ENCODE measurements at places on chromosomes 16 and 17.

- H3K27me3 ChIP-seq: no peaks in the 10 kb centered on the region
- no peak for DNase-seq
- H3K4me1 ChIP-seq: peaks cover 26% of the 10 kb centered on the region
- H3K27ac ChIP-seq: no peak overlapping the region
- no peak overlapping the region for H3K4me3 ChIP-seq
- no peaks in the 10 kb centered on the region for H3K36me3 ChIP-seq
Measured at GRCh38 chr17:73060721-73061120, 31.8 kb downstream of the SLC39A11 start.

GRCh38 chr16:77555126-77555525, 120.3 kb upstream of the ADAMTS18 start:
- H3K4me3 ChIP-seq: no peak overlapping the region
- no peak for DNase-seq
- H3K36me3 ChIP-seq: no peaks in the 10 kb centered on the region
- no peaks in the 10 kb centered on the region for H3K27me3 ChIP-seq

DNA sequence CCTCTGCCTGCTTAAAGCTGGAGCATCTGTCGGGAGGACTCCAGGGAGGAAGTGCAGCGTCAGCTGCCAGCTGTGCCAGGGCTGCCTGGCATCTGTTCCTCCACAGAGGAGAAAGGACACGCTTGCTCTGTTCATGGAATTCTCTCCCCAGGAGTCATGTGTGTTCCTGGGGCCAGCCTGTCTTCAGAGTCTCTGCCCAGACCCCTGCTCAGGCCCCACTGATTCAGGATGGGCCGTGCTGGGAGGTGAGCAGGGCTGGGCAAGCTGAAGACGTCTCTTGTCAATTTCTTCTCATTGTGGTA, 24.2 kb downstream of the CRISPLD2 start:
- H3K4me1 ChIP-seq: peaks cover 21% of the 10 kb centered on the region
- peaks cover 54% of the 10 kb centered on the region for H3K36me3 ChIP-seq
- DNase-seq: no peak

GRCh38 chr17:3626831-3627768, 8.9 kb downstream of the SHPK start:
- H3K27me3 ChIP-seq: no peaks in the 10 kb centered on the region
- no peak for DNase-seq
- H3K36me3 ChIP-seq: peaks cover 69% of the 10 kb centered on the region

DNA sequence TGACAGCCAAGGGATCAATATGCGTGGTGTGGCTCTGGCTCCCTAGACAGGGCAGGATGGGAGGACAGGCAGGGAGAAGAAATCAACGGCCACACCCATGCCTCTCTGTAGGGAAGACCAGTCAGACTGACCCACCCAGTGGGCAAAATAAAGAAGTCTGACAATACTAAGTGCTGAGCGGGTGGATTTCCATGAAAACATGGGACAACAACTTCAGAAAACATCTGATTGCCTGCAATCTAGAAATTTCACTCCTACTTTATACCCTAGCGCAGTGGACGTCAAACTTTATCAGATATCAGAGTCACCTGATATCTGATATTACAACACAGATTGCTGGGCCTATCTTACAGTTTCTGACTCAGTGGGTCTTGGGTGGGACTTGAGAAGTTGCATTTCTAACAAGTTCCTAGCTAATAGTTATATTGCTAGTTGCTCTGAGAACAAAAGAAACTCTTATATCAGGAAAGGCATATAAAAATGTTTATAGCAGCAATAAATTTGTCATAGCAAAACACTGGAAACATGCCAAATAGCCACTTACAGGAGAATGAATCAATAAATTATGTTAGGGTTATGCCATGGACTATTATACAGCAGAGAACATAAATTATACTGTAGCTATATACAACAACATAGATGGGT, 38.4 kb downstream of the C17orf67 start:
- no peak overlapping the region for H3K27ac ChIP-seq
- H3K4me1 ChIP-seq: no peaks in the 10 kb centered on the region
- H3K36me3 ChIP-seq: no peaks in the 10 kb centered on the region
- DNase-seq: no peak
- H3K4me3 ChIP-seq: no peak overlapping the region

- no peak overlapping the region for H3K27ac ChIP-seq
- no peak for DNase-seq
- no peak overlapping the region for H3K4me3 ChIP-seq
- no peaks in the 10 kb centered on the region for H3K36me3 ChIP-seq
- no peaks in the 10 kb centered on the region for H3K27me3 ChIP-seq
- no peaks in the 10 kb centered on the region for H3K4me1 ChIP-seq
Measured at GRCh38 chr16:57551057-57551456, 8.6 kb downstream of the ADGRG5 start.

- no peaks in the 10 kb centered on the region for H3K4me1 ChIP-seq
- H3K27me3 ChIP-seq: no peaks in the 10 kb centered on the region
- no peak for DNase-seq
- H3K36me3 ChIP-seq: no peaks in the 10 kb centered on the region
- no peak overlapping the region for H3K4me3 ChIP-seq
- no peak overlapping the region for H3K27ac ChIP-seq
Measured at GRCh38 chr16:17499223-17499902, 28.6 kb upstream of the XYLT1 start.

Measured in right atrium auricular region (tissue), 2 donors.